ENCODE measurements at places on chromosomes 1 and 21.

DNA sequence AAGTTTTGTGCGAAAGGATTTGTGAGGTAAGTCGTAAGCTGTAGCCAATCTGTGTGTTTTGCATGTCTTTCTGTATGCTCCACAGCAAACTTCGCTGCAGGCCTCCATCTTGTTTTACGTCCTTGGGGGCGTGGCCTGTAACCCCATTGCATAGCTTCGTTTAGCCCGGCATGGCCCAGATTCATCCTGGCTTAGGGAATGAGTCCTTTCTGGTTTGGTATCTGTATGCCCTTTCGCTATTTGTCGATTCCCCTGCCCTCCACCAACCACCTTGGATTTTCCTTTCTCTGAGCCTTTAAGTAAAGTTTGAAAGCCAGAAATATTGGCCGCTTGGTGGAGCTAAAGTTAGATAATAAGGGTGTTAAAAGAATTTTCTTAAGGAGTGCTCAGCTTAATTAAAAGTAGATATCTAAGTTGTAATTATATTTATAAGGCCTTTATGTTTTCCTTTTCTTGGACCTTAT is 1.1 kb downstream of the THEM4 start:
- peak; percentile 18 for DNase-seq

- DNase-seq = no peak
Measured at GRCh38 chr1:27559466-27560030, 44.4 kb downstream of the AHDC1 start.

- DNase-seq = no peak
Measured at GRCh38 chr1:64495878-64496277, 25.9 kb downstream of the CACHD1 start.

DNA sequence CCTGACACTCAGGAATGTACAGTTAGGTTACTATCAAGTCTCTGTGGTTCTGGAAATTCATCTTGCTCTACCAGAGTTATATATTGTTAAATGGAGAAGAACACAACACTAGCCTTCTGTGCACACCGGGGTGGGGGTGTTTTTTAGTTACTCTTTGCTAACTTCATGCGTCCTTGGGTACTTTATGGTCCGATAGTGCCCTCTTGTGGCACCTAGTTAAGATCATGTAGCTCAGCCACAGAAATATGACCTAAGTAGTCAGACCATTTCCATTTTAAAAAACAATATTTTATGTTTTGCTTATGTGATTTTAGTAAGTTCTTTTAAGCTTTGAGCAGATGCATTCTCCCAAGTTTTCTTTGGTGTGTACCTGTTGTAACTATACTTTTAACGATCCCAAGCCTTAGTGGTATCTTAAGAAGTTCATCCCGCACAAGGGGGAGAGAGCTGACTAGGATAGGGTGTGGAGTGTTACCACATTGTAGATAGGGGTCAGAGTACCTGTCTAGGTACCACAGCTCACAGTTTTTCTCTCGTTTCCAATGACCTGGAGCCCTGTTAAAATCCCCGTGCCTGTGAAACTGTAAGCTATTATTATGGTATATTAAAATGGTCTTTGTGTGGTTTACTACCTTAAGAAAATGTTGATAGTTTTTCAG is 20.6 kb upstream of the SH3D21 start:
- peak; percentile 89 for DNase-seq

GRCh38 chr1:42056460-42056859 is 96.8 kb upstream of the GUCA2B start:
- no peak for DNase-seq

DNA sequence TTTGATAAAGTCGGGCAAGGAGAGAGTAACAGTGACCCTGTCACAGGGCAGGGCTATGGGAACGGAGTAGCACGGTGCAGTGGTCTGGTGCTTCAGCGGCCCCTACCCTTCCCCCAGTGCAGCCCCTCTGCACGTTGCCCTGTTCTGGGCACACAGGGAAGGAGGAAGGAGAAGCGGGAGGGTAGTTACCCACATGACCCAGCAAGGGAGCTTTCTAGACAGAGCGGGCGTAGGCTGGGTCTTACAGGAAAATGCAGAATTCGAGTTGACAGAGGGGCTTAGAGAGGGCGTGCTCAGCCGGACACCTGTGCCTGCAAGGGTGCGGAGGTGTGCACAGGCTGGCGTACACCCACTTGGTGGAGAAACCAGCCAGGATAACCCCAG is 341.2 kb downstream of the NPHP4 start:
- DNase-seq = no peak
